ENCODE measurements at places on chromosomes 1 and 21.

DNA sequence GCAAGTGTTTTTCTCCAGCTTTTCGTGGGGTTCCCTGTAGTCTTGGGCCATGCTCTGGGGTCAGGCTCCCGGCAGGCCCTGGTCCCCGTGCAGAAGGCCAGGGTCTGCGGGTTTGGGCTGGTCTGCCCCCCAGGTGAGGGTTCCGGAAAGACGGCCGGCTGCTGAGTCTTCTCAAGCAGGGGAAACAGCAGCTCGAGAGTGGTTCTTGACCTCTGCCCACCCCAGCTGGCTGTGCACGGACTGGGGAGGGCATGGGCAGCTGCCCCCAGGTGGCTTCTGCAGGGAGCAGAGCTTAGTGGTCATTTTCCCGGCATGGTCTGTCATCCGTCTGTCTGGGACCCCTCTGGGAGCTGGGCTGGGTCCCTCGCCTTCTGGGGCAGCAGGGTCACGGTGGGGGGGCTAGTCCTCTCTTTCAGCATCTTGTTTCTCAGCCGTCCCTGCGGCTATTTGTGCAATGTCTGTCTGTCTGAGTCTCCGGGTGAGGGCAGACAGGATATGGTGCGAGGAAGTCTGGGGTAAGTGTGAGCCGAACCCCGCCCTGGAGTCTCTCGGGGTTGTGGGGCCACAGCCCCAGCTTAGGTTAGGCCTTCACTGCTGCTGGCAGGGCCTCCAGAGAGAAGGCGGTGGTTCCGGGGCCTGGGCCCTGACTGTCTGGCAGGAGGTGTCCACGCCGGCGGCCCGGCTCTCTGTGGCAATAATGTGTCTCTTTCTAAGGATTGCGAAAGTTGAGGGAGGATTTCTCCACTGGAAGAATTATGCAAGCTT is 6.1 kb downstream of the SKI start:
- DNase-seq: no peak

GRCh38 chr21:45600248-45600647 is 43.3 kb upstream of the PCBP3 start:
- no peak for DNase-seq

GRCh38 chr1:25774921-25775771 is 24.8 kb upstream of the SELENON start:
- DNase-seq: no peak

DNA sequence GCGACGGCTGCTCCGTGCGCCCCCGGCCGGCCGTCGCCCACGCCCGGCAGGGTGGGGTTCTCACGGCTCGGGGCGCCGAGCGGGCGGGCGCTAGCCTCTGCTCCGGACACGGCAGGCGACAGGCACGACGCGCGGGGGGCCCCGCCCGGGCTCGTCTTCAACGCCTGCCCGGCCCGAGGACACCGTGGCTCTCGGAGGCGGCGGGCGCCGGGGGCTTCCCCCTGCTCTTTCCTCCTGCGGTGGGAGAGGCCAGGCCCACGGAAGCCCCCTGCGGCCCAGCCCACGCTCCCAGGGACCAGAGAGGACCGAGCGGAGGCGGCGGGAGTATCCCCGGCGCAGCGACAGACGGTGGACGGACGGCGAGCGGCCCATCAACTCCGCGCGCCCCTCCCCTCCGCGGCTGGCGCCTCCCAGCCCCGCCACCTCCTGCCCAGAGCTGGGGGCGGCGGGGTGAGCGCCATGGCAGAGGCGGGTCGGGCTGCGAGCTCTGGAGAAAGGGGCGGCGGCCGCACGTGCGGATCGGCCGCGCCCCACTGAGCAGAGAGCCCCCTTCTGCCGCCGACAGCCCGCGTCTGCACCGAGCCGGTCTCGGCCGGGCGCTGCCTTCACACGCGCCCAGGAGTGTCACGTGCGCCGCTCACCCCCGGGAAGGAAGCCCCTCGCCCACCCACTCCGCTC is at the start of the genes SHE and TDRD10:
Gene SHE, minus strand, starts transcription at position 347 of the 678 bp plus-strand sequence. CDS start 386 bp downstream, outside the sequence.
Gene TDRD10, plus strand, starts transcription at position 154 of the 678 bp plus-strand sequence. CDS start 4,685 bp downstream, outside the sequence.
- no peak for DNase-seq

GRCh38 chr1:160108888-160109662 is 6.5 kb upstream of the ATP1A2 start:
- no peak for DNase-seq

- no peak for DNase-seq
Measured at GRCh38 chr1:8232036-8232757, 85.7 kb upstream of the SLC45A1 start.

GRCh38 chr1:206049293-206049692 is 3.7 kb upstream of the RHEX start:
- no peak for DNase-seq

DNA sequence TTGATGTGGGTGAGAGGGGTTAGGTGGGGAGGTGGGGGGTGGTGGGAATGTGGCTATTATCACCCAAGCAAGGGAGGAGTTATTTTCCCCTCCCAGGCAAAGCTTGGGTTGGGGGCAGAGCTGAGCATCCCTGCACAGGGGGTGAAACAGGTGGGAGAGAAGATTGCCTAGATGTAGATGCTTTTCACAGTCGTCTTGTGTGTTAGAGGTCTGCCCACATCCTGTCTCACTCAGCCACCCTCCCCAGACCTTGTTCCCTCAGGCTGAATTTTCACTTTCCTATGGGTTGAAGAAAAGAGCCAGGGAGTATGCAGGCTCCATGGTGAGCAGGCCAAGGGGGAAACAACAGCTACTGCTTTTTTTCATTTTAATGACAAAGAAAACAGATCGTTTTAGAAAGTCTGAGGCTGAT is 223.5 kb downstream of the KIF26B start:
- DNase-seq: no peak

GRCh38 chr21:32918478-32919120 is 107.1 kb upstream of the OLIG2 start:
- DNase-seq: no peak

DNA sequence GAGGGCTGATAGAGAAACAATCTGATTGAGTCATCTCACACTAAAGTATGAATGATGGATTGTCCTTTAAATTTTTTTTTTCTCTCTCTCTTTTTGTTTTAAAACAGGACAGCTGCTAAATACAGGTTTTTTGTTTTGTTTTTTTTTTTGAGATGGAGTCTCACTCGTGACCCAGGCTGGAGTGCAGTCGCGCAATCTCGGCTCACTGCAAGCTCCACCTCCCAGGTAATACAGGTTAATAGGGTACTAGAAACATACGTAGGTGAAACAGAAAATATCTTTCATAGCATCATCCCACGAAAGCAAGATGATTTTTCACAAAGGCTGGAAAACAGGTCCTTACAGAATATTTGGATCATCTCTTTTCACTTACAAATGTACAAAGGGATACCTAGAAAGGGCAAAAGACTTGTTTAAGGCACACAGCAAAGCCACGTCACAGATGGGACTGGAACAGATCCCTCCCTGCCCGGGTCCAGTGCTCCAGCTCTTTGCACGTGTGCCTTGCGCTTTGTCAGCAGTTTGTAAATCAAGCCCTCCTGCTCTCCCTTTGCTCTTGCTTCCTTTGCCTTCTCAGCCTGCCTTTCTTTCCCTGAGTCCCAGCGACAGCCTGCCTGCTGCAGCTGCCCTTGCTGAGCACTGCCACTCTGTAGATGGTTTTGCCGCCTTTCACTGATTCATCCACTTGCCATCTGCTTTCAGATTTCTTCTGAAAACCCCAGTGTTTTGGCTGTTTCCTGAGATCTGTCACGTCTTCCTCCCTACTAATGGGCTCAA is 171.3 kb upstream of the BEND5 start:
- DNase-seq: no peak

DNA sequence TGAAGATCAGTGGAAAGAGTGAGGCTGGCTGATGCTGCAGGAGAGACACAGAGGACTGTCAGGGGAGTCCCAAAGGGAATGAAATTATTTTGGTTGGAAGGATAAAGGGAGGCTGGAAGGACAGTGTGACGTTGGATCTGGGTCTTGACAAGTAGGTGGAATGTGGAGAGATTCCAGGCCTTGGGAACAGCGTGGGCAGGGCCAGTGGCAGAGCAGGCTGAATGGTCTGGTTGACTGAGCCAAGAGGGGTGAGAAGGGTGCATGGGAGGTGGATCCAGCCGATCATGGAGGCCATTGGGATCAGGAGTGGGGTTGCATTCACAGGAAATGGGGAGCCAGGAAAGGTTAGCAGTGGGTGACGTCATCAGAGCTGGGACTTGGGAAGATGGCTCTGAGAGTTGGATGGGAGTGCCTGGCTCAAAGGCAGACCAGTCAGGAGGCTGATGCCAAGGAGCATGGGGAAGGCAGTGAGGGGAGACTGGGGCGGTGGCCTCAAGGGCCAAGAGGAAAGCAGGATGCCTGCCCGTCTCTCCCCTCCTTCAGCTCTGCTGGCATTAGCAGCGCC is 146.2 kb upstream of the VAMP3 start:
- DNase-seq: no peak

DNA sequence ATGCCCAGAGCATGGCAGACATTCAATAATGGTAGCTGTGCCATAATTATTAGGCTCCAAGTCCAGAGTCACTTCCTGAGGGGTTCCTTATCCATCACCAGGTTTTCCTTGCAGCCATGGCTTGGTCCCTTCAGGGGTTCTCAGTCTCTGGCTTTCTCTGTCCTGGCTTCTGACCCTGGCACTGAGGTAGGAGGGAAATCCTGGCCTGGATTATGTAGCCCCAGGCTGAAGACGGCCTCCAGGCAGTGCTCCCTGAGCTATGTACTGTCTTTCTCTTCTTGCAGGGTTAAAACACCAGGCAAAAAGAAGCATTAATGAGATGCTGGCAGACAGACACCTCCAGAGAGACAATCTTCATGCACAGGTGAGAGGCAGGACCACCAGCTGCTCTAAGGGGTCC is 9.5 kb upstream of the PADI3 start:
- peak; percentile 1 for DNase-seq
